ENCODE measurements at places on chromosomes 2 and 18.

GRCh38 chr18:50606609-50607008, 46.7 kb downstream of the MAPK4 start:
- no peak for DNase-seq

- DNase-seq = no peak
Observed at GRCh38 chr2:202032846-202033316, 774 bp upstream of the FZD7 start.

DNA sequence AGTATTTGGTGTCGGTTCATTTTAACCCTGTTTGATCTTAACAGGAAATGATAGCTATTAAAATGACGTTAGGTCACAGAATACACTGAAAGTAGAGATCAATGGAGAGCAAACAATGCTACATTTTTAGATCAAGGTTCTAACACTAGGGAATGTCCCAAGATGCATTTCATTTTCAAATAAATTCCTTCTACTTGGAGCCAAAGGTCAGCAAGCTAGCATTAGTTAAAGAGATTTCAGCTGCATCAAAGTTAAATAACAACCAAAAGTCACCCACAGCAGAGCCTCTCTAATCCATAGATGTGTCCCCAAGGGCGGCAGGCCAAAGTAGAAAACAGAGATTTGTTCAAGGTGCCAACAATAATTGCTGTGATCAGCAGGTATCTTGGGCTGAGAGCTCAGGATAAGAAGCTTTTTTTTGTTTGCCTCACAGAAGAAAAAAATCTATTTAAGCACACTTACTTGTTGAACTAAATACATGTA, 1233.6 kb upstream of the TMEFF2 start:
- DNase-seq = no peak

DNA sequence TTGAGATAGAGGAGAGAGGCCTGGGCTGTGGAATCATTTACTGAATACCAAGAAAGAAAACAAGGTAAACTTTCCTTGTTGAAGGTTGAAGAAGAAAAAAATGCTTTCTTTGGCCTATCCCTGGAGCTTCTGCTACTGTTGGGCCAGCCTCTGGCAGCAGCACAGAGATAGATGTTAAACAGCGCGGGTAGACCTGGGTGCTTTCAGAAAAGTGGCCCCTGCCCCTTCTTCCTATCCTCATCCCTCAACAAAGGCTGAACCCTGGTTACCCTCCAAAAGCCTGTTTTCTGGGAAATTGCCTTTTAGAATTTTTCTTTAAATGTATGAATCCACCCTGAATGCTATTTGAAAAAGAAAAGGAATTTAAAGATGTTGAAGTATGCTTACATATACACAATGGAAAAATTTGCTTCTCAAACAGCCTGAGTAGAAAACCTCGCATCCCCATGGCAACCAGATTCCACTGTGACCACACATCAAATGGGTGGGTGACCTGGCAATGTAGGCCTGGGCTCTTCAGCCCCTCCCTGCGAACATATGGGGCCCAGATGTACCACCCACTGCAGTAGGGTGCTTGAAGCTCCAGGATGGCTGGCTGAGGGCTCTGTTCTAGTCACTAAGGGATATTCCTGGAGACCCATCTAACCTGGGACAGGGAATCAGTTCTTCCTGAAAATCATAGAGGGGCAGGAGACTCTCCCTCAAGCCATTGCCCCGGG, 23.4 kb upstream of the CHRNA1 start:
- DNase-seq = peak; percentile 94

GRCh38 chr2:68721482-68722101, 13.0 kb upstream of the ARHGAP25 start:
- no peak for DNase-seq

- DNase-seq = no peak
Observed at GRCh38 chr18:62702259-62702658, 13.1 kb upstream of the PHLPP1 start.

DNA sequence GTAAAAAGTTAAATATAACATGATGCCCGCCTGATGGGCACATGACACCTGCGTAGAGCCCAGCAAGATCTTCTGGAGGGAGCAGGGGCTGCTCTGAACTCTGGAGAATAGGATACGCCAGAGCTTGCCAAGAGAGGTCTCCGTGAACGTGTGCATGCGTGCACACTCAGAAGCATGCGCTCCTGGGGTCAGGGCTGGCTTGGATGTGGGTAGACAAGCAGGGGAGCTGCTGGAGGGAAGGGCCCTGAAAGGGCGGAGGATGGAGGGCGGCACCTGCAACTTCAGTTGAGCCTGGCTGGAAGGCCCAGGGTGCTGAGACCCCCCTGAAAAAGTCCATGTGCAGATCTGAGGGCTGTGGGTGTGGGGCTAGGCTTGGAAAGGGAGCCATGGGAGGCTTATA, 828.4 kb upstream of the SALL3 start:
- DNase-seq = no peak

GRCh38 chr2:240563951-240564560, 3.9 kb downstream of the DUSP28 start:
- no peak for DNase-seq

GRCh38 chr2:43934567-43934966, 61.2 kb downstream of the LRPPRC start:
- peak; percentile 24 for DNase-seq

DNA sequence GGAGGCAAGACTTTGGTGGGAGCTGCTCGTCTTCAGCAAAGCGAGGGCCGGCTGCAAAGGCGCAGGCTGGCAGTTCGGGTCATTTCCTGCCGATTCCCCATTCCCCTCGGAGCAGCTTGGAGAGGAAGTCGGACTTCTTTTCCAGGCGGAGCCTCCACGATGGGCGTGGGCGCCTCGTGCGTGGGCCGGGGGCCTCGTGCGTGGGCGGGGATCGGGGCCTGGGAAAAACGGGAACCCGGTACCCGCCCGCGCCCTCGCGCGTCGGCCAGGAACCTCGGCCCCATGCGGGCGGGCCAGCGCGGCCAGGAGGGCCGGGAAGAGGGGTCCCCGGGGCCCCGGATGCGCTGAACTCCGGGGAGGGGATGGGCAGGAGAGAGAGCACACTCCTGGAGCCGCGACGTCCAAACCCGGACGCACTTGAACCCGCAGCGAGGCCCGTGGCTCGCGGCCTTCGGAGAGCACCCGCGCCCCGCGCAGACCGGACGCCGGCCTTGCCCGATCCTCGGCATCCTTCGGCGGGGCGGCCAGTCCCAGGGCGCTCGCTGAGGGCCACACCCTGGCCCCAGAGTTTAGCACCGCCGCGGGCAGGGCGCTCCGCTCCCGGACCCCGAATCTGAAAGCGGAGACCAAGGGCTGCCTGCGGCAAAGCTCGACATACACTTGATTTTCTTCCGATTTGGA, 368.4 kb downstream of the MTX2 start:
- no peak for DNase-seq

DNA sequence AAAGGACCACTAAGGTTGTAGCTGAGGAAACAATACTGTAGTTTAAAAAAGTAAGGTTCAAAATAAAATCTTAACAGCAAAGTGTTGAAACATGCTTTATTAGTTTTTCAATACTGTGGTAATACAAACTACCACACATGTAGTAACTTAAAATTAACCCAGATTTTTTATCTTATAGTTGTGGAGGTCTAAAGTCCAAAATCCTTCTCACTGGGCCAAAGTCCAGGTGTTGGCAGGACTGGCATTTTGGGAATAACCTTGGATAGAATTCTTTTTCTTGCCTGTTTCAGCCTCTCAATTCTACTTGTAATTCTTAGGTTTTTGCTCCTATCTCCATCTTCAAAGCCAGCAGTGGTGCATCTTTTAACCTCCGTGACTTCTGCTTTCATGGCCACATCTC, 942.0 kb downstream of the TSN start:
- no peak for DNase-seq

GRCh38 chr18:22101731-22102130, 67.7 kb upstream of the GATA6 start:
- DNase-seq = no peak

GRCh38 chr2:63642946-63643345, 54.2 kb downstream of the MDH1 start:
- no peak for DNase-seq

DNA sequence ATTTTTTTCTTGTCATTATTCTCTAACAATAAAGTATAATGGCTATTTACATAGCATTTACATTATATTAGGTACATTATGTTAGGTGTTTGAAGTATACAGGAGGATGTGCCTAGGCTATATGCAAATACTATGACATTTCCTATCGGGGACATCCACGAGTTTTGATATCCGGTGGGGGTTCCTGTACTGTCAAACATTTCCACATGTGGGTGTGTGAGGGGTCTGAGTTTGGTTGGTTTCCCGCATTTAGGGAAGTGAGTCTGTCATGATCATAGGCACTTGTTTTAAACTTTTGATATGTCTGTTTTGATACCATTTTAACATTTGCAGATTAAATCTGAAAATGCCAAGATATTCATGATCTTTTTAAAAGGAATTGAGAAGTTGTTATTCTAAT, 76.0 kb downstream of the CEP192 start:
- no peak for DNase-seq

DNA sequence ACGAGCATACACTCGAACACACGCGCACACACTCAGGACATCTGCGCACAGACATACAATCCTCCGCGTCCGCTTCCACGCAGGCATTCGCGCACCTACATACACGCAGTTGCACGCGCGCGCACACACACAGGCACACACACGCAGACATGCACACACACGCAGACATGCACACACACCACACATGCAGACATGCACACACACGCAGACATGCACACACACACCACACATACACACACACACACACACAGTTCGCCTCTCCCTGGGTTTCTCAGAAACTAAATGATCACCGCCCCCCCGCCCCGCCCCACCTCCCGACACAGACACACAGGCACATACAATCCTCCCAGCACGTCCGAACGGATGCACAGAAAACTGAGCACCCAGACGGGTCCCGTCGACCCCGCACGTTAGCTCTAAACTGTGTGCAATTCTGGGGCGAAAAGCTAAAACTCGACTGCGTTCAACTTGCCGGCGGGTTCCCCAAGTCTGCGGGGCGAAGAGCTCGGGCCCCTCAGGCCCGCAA, 1.0 kb downstream of the EPHA4 start:
- no peak for DNase-seq

GRCh38 chr2:216551234-216552068, 52.8 kb downstream of the RPL37A start:
- DNase-seq = peak; percentile 47

DNA sequence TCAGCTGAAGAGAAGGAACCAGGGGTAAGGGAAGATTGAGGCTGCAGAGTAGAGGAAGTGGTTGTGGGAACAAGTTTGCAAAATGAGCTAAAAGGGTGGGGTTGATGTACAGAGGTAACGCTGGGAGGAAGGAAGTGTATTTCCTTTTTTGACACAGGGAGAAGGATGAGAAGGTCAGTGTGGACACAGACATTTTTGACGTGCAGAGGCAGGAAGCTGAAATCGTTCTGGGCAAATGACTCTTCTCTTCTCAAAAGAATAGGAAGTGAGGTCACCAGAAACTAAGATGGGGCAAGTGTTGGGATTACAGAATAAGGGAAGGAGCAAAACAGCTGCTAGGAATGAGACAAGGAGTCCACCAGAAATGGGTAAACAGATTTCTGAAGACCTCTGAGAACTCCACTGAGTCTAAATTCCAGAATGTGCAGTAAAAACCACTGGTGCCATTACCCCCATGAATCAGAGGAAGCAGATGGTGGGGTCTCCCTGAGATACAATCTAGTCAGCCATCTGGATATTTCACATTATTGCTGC, 20.0 kb upstream of the RNF149 start:
- no peak for DNase-seq

- DNase-seq = no peak
Observed at GRCh38 chr2:105546628-105546974, 147.8 kb upstream of the FHL2 start.

- no peak for DNase-seq
Observed at GRCh38 chr2:148586522-148587128, 57.9 kb upstream of the EPC2 start.

DNA sequence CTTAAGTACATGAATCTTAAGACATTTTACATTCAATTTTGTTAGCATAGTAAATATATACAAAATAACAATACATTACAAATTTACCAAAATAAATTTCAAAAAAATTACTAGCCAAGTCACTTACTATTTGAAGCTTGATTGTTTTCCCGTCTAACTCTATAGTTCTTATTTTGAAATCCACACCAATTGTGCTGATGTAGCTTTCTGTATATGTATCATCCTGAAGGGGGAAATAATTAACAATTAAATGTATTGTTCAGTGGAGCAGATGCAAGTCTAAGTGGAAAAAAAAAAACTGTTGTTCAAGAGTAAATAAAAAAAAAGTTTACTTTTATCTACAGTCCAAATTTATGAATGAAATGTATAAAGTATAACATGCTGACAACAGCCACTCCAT, 32.1 kb downstream of the RAB1A start:
- DNase-seq = no peak

- no peak for DNase-seq
Observed at GRCh38 chr2:127700527-127701192, 637 bp upstream of the SFT2D3 start.

- DNase-seq = no peak
Observed at GRCh38 chr18:58370038-58370580, 258.8 kb downstream of the ALPK2 start.

DNA sequence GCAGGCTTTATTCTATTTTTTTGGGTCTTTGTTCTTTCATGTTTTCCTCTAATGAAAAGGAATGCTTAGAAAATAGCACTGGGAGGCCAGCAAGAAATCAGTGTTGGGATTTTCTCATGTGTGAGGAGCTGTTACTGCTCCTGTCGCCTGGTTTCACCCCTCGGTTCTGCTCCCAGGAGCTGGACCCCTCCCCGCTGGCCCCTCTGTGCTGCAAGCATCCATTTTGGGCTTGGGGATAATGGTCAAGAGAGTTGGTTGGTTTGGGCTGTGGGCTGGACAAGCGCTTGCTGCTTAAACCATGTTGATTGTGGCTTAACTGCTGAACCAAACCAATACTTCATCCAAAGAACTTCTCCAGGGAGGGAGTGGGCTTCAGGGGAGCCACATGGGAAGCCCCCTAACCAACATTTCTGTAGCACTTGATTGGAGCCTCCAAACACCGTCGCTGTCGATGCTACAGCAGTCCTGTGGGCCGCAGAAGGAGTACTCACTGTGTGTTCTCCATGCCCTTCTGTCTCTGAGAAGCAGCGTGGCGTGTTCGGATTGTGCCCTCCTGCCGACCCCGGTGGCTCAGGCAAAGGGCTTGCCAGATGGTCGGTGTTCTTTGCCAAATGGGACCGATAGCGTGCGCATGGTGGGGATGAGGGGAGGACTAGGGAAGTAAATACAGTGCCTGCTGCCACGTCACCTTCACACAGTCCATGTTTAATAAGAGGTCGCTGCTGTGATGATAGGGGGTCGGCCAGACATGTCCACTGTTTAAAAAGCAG, 40.0 kb downstream of the AGAP1 start:
- no peak for DNase-seq

DNA sequence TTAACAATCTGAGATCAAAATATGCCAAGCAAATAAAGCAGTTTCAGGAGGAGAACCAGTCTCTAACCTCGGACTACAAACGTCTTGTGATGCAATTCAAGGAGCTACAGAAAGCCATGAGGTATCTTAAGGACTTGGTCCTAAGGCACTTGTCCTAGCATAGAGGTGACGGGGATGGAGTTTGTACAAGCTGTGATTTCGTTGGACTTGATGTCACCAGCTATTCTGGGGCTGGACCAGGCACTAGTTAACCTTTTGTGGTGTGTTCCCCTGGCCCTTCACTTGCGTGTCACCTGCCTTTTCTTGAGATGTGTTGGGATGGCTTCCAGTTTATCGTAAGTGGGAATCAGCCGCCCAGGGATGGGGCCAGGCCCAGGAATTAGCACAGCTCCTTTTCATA, 33.7 kb downstream of the OTOF start:
- no peak for DNase-seq

GRCh38 chr2:6927186-6927585, 10.0 kb downstream of the RNF144A start:
- DNase-seq = no peak

Data from retinal pigment epithelial cell (primary cell).